ENCODE measurements at places on chromosomes 16 and 17.

GRCh38 chr16:8863594-8864424 lies 5.0 kb downstream of the CARHSP1 start:
- no peak for DNase-seq

DNA sequence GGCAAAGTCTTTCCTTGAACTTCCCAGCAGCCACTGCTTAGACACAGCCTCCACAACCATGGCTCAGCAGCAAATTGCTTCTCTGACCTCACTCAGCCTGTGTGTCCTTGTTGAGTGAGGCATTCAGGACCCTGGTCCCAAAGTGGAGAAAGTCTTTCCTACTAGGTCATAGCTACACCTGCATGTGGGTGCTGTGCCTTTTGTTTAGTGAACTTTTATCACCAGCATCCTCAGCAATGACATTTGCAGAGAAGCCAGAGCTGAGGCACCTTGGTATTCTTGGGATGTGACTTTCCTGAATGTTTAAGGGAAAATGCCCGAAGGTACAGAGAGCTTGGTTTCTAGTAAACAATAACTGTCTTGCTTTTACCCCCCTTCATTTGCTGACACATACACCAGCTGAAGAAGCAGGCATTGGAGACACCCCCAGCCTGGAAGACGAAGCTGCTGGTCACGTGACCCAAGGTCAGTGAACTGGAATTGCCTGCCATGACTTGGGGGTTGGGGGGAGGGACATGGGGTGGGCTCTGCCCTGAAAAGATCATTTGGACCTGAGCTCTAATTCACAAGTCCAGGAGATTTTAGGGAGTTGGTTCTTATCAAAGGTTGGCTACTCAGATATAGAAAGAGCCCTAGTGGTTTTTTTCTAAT lies 20.9 kb upstream of the STH start:
- DNase-seq = no peak

GRCh38 chr16:2707368-2708289 lies 12.4 kb downstream of the PRSS27 start:
- DNase-seq = no peak

DNA sequence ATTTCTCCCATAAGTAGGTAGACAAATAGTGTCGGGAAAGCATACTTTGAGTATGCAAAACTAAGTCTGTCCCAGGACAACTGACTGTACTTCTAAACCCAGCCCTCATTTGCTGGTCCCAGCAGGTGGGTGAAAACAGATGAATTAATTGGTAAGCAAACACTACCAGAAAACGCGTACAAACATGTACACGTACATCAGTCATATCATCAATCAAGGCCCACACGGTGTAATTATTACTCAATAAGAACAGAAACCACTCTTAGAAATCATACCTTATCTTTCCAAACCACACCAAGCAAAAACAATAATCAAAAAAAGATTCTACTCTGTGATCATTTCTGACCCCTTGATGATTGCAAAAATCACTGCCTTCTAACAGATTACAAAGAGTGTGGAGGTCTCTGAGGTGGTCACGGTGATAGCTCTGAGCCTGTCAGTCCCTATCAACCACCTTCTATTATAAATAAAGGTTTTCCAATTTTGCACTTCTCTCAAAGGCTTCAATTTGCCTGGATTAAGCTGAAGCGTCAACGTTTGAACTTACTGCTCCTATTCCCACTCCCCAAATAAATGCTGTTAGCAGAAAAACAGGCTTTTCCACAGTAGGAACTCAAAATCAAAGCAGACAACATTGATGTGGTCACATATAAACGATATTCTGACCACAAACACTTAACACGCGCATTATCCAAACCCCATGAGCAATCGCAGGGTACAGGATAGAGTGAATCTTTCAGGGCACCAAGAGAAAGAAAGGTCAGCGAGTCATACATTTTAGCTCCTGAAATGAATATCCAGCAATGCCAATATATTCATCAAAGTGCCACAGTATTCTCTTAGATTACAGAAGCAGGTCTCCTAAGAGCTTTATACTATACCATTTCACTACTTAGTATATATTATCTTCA lies 211.9 kb downstream of the STX8 start:
- no peak for DNase-seq

GRCh38 chr16:26269673-26270072 lies 577.9 kb downstream of the HS3ST4 start:
- no peak for DNase-seq

GRCh38 chr17:79850571-79851460 lies 11.6 kb upstream of the CBX4 start:
- DNase-seq = no peak

GRCh38 chr17:75019710-75020109 lies 7.2 kb downstream of the MRPL58 start:
- no peak for DNase-seq

DNA sequence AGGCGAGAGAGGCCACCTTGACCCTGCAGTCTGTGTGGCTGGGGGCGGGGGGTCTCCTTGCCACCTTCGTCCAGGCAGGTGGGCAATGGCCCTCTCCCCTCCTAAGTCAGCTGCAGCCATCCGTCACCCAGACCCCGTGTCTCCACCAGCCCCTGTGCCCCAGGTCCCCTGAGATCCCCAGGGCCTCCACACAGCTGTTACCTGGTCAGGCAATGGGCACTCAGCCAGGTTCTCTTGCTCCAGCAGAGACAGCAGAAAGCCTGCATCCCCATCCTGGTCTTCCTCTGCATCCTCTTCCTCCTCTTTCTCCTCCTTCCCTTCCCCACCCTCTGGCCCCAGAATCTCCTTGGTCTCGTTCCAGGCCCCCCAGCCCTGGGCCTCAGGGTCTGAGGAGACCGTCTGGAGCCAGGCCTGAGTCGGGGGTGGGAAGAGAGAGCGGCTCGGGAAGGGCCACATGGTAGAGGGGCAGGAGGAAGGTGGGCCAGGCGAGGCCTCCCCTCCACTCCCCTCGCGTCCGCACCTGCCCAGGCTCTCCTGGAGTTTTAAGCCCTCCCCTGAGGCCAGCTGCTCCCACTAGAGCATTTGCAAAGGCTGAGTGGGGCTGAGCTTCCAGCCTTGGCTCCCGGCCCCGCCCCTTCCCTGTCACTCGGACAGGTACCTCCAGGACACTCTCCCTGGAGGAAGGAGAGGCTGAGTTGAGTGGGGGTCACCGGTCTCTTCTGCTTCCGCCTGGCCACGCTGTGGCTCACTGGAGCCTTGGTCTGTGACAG lies at the start of gene PABPN1L:
TSS of gene PABPN1L (minus strand) at position 510 of the 770 bp plus-strand sequence. CDS start at position 456, 54 bp downstream.
- no peak for DNase-seq

GRCh38 chr16:20387978-20388377 lies 16.6 kb downstream of the PDILT start:
- DNase-seq = no peak

- DNase-seq = no peak
These were observed 86.4 kb downstream of the NOG start for GRCh38 chr17:56679777-56680422.

DNA sequence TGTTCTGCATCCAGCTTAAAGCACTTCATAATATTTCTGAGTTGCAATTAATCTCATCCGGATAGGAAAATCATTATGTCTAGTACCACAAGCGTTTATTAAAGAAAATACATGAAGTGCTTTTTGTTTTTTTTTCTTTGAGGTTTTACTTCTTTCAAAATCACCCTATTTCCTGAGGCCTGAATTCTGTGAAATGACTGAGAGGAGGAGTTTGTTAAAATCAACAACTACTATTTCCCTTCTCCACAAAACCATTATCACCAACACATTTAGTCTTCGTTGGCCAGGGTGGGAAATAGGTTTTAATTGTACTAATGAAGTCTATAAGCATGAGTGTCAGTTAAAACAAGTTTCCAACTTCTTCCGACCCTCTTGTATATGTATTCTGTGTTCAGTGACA lies 50.7 kb upstream of the ADCY7 start:
- DNase-seq = no peak

GRCh38 chr17:1970843-1971384 lies 54.2 kb downstream of the RTN4RL1 start:
- no peak for DNase-seq

GRCh38 chr17:60393840-60394723 lies 2.1 kb upstream of the USP32 start:
- no peak for DNase-seq

GRCh38 chr17:37744961-37745800 lies at the start of gene HNF1B:
Gene HNF1B (minus strand): TSS chr17:37745059. CDS start chr17:37744884, 175 bp downstream.
- no peak for DNase-seq

DNA sequence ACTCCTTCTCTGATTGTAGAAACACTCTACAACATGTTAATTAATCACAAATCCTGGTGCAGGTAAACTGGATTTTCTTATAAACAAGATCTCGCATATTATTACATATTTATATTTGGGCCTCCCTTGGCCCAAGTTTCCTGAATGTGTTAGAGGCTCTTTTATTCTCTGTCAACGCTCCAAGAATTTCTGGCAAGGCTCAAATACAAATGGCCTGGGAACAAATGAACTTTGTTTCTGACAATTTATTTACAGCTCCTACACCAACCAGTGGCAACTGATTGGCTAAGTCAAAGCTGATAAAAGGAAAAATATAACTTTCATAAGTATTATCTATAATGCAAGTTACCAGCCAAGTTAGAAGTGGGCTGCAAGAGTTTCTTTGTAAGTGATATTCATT lies 64.9 kb upstream of the CORO6 start:
- DNase-seq = no peak

DNA sequence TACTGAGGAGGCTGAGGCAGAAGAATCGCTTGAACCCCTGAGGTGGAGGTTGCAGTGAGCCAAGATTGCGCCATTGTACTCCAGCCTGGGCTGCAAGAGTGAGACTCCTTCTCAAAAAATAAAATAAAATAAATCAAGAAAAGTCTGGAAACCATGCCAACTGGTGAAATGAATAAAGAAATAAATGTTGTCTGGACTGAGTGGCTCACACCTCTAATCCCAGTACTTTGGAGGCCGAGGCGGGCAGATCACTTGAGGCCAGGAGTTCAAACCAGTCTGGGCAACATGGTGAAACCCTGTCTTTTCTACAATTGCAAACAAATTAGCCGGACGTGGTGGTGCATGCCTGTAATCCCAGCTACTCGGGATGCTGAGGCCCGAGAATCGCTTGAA lies 744 bp upstream of the LRRC37A3 start:
- DNase-seq = no peak

DNA sequence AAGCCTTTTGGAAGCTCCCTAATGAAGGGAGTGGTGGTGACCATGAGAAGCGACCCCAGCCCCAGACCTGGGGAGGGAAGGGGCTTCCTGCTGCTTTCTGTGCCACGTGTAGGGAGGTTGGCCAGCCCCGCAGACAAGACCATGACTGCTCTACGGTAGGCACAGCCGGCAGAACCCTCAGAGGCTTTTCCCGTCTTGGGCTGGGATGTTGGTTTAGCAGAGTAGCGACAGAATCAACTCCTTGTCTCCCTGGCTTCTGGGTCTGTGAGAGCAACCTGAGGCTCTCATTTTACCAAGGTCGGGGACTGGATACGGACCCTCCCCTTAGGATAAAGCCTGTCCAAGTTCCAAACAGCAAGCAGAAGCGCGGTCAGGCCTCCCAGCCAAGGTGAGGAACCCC lies 123.3 kb downstream of the AXIN2 start:
- no peak for DNase-seq

GRCh38 chr17:4945176-4945943 lies 3.0 kb downstream of the PFN1 start:
- DNase-seq = peak; percentile 75

- DNase-seq = no peak
These were observed 70.2 kb downstream of the MRM3 start for GRCh38 chr17:852349-852748.

DNA sequence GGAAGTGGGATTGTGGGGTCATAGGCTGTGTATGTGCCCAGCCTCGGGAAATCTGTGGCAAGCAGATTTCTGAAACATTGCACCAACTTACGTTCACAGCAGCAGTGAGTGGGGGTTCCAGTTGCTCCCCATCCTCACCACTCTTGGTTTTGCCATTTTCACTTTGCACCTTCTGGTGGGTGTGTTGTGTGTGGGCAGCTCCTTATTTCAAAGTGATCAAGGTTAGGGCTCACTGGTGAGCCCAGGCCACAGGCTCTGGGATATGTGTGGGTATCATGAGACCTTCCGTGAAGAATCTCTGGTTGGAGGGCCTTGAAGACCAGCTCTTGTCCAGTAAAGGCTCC lies 29.5 kb upstream of the PRM1 start:
- DNase-seq = no peak

GRCh38 chr17:77604301-77604972 lies 354.1 kb upstream of the TNRC6C start:
- no peak for DNase-seq

GRCh38 chr17:39144416-39144840 lies 7.0 kb downstream of the PLXDC1 start:
- no peak for DNase-seq

- peak; percentile 20 for DNase-seq
These were observed at the start of gene MT3 for GRCh38 chr16:56589141-56590039. Gene MT3 (plus strand): TSS chr16:56589528. CDS start chr16:56589591, 63 bp downstream.

- DNase-seq = no peak
These were observed 24.5 kb downstream of the WNT9B start for GRCh38 chr17:46875849-46876352.

GRCh38 chr16:16099320-16099719 lies 124.0 kb downstream of the ABCC6 start:
- DNase-seq = no peak

DNA sequence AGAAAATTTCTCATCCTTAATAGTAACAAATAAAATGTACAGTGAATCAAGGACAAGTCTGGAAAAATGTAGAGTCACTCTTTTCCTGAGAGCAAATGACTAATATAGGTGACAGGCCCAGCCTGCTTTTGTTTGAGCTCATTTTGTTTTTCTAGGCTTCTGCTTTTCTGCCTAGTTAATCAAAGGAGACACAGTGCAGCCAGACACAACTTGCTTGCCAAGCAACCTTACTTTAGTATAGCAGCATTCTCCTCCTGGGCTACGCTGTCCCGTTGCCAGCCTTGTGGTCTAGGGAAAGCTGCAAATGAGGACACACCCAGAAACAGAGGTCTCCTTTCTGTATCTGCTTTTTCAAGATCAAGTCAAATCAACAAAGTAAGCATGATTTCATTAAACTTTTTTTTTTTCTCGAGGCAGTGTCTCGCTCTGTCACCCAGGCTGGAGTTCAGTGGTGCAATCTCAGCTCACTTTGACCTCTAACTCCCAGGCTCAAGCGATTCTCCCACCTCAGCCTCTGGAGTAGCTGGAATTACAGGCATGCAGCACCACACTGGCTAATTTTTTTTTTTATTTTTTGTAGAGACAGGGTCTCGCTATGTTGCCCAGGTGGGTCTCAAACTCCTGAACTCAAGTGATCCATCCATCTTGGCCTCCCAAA lies 17.2 kb downstream of the GINS3 start:
- no peak for DNase-seq

DNA sequence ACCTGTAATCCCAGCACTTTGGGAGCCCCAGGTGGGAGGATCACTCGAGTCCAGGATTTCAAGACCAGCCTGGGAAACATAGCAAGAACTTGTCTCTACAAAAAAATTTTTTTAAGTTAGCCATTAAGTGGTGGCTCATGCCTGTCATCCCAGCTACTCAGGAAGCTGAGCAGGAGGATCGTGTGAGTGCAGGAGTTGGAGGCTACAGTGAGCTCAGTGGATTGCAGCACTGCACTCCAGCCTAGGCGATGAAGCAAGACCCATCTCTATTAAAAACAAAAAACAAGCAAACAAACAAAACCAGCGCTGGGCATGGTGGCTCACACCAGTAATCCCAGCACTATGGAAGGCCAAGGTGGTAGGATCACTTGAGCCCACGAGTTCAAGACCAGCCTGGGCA lies 38.0 kb downstream of the HEATR3 start:
- no peak for DNase-seq
